T-cell (primary cell): ENCODE measurements at places on chromosomes 2 and 18.

- no peaks in the 10 kb centered on the region for H3K4me1 ChIP-seq
- H3K27me3 ChIP-seq = no peaks in the 10 kb centered on the region
- no peak overlapping the region for H3K4me3 ChIP-seq
- no peaks in the 10 kb centered on the region for H3K36me3 ChIP-seq
Measured at GRCh38 chr2:184646177-184646576, 47.8 kb downstream of the ZNF804A start.

DNA sequence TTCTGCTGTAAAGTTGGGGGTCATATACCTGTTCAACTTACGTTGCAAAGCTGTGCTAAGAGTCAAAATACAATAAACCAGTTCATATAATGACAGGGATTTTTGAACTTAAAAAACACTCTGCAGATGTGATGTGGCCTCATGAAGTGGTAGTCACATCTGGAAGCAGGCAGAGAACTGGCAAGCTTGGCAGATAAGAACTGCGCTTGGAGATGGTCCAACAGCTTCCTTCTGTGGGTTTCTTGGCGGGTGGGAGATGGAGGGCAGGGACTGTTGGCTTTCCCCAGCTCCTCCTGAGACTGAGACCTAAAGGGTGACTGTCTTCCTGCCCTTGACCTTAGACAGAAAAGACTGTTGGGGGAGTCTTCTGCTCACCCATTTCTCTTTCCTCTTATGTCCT, 140.4 kb downstream of the CTIF start:
- no peaks in the 10 kb centered on the region for H3K4me1 ChIP-seq
- no peak overlapping the region for H3K27ac ChIP-seq

DNA sequence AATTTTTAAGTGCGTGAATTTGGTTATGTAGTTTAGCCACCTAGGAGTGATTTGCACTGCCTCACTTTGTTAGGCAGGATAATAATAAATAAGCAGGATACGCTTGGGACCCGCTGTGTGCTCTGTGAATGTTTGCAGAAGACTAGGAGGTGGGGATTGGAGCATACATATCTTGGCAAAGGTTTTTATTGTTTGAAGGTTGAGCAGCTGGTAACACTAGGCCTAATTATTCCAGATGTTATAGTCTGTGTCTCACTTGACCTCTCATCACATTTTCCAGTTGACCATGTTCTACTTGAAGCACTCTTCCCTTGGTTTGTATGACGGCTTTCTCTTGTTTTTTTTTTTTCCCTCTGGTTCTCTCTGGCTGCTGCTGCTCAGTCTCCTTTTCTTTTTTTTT, 42.7 kb downstream of the FHOD3 start:
- no peak for DNase-seq
- no peaks in the 10 kb centered on the region for H3K36me3 ChIP-seq
- H3K27ac ChIP-seq = no peak overlapping the region
- H3K4me3 ChIP-seq = no peak overlapping the region

GRCh38 chr18:45993438-45993837, 26.3 kb upstream of the EPG5 start:
- no peaks in the 10 kb centered on the region for H3K27me3 ChIP-seq
- H3K4me1 ChIP-seq = peaks cover 17% of the 10 kb centered on the region
- no peak overlapping the region for H3K4me3 ChIP-seq
- no peak overlapping the region for H3K27ac ChIP-seq

DNA sequence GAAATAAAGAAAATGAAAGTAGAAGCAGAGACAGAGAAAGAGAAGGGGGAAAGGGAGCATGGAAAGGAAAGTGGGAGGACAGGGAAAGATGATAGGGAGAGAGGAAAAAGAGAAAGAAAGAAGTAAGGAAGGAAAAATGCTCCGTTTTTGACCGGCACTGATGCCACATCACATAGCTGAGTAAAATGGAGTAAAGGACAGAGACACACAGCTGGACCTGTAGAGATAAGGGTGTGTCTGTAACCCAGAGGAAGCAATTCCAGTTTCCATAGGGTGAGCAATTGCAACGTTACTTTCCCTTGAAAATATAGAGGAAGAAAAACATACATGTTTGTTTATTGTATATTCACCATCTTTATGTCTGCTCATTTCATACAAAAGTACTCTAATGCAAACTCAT, 1866.9 kb upstream of the PIK3C3 start:
- no peak overlapping the region for H3K4me3 ChIP-seq
- no peaks in the 10 kb centered on the region for H3K4me1 ChIP-seq
- DNase-seq = no peak
- no peak overlapping the region for H3K27ac ChIP-seq
